Caco-2 (cell line): ENCODE measurements at places on chromosomes 1 and 21.

GRCh38 chr1:217274416-217274815 lies 356.5 kb downstream of the GPATCH2 start:
- no peak overlapping the region for H3K27ac ChIP-seq
- no peaks in the 10 kb centered on the region for H3K27me3 ChIP-seq
- no peak for DNase-seq
- H3K4me3 ChIP-seq = no peak overlapping the region
- no peaks in the 10 kb centered on the region for H3K36me3 ChIP-seq
- no peaks in the 10 kb centered on the region for H3K4me1 ChIP-seq

- DNase-seq = no peak
- no peaks in the 10 kb centered on the region for H3K4me1 ChIP-seq
- H3K36me3 ChIP-seq = no peaks in the 10 kb centered on the region
- H3K27me3 ChIP-seq = no peaks in the 10 kb centered on the region
These were observed 93.6 kb downstream of the ENAH start for GRCh38 chr1:225559326-225559725.

DNA sequence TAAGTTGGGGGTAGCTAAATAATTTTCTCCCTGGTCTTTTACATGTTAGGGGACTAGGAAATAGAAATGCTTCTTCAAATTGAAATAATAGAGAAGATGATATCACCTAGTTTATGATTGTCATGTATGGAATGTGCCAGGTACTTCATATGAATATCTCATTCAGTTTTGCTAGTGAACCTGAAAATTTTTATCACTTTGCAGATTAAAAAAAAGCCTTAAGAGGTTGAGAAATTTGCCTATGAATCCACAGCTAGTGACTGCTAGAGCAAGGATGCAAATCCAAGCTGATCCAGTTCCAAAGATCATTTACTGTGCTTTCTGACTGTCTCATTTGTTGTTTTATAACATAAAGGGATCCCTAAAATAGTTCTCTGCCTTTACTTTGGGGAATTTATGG lies 24.7 kb downstream of the RNF2 start:
- no peak for DNase-seq
- no peak overlapping the region for H3K27ac ChIP-seq
- no peaks in the 10 kb centered on the region for H3K4me1 ChIP-seq
- no peak overlapping the region for H3K4me3 ChIP-seq
- H3K36me3 ChIP-seq = no peaks in the 10 kb centered on the region

- no peaks in the 10 kb centered on the region for H3K36me3 ChIP-seq
- H3K4me3 ChIP-seq = peak overlapping the region; percentile 40; the same call in 1 of the 2 replicates
- H3K27me3 ChIP-seq = no peaks in the 10 kb centered on the region
- H3K4me1 ChIP-seq = peaks cover 9% of the 10 kb centered on the region; the same call in 1 of the 2 replicates
These were observed 1.6 kb upstream of the TAF12 start for GRCh38 chr1:28644494-28644893.

- no peak for DNase-seq
- no peak overlapping the region for H3K4me3 ChIP-seq
- H3K27ac ChIP-seq = no peak overlapping the region
- H3K4me1 ChIP-seq = 0 out of 2 replicates have a peak, but pooled peaks cover 4% of the 10 kb centered on the region
- no peaks in the 10 kb centered on the region for H3K36me3 ChIP-seq
- H3K27me3 ChIP-seq = no peaks in the 10 kb centered on the region; the same call in 1 of the 2 replicates
These were observed 8.7 kb upstream of the MYOC start for GRCh38 chr1:171661076-171661650.

- H3K27me3 ChIP-seq = no peaks in the 10 kb centered on the region
- no peak overlapping the region for H3K4me3 ChIP-seq
- H3K27ac ChIP-seq = no peak overlapping the region
- no peak for DNase-seq
- no peaks in the 10 kb centered on the region for H3K4me1 ChIP-seq
These were observed 298.6 kb upstream of the AJAP1 start for GRCh38 chr1:4355839-4356238.

- no peaks in the 10 kb centered on the region for H3K36me3 ChIP-seq
- H3K4me3 ChIP-seq = no peak overlapping the region
- H3K4me1 ChIP-seq = no peaks in the 10 kb centered on the region
- no peak for DNase-seq
These were observed 255.9 kb downstream of the FAF1 start for GRCh38 chr1:50704126-50704525.

DNA sequence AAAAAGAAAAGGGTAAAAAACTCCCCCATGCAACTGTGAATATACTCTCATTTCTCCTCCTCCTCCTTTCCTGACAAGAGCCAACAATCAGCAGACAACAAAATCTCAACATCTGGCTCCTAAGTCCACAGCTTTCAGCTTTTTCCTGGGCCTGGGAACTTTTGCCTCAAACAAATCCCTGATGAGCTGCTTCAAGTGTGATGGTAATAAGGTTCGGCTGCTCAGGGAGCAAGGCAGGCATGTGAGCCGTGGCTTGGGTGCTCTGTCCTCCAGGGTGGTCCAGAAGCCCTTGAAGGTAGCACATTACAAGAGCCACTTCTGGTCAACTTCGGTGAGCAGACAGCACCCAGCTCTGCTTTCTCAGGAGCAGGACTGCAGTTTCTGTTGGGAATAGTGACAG lies 46.3 kb downstream of the ITPKB start:
- no peak overlapping the region for H3K4me3 ChIP-seq
- H3K27ac ChIP-seq = no peak overlapping the region
- H3K27me3 ChIP-seq = no peaks in the 10 kb centered on the region; the same call in 1 of the 2 replicates
- no peaks in the 10 kb centered on the region for H3K36me3 ChIP-seq
- no peak for DNase-seq
- H3K4me1 ChIP-seq = no peaks in the 10 kb centered on the region

GRCh38 chr1:72288886-72289285 lies 6.5 kb upstream of the NEGR1 start:
- H3K4me1 ChIP-seq = no peaks in the 10 kb centered on the region
- no peak overlapping the region for H3K4me3 ChIP-seq
- H3K36me3 ChIP-seq = no peaks in the 10 kb centered on the region
- H3K27ac ChIP-seq = no peak overlapping the region
- H3K27me3 ChIP-seq = no peaks in the 10 kb centered on the region

GRCh38 chr1:239831577-239832355 lies 259.9 kb upstream of the FMN2 start:
- no peaks in the 10 kb centered on the region for H3K36me3 ChIP-seq
- H3K4me3 ChIP-seq = no peak overlapping the region
- DNase-seq = no peak
- no peaks in the 10 kb centered on the region for H3K4me1 ChIP-seq
- H3K27ac ChIP-seq = no peak overlapping the region
- no peaks in the 10 kb centered on the region for H3K27me3 ChIP-seq

- no peak overlapping the region for H3K27ac ChIP-seq
- DNase-seq = no peak
- no peak overlapping the region for H3K4me3 ChIP-seq
- no peaks in the 10 kb centered on the region for H3K27me3 ChIP-seq
- H3K4me1 ChIP-seq = no peaks in the 10 kb centered on the region
These were observed 71.8 kb downstream of the CLSTN1 start for GRCh38 chr1:9751971-9752370.

DNA sequence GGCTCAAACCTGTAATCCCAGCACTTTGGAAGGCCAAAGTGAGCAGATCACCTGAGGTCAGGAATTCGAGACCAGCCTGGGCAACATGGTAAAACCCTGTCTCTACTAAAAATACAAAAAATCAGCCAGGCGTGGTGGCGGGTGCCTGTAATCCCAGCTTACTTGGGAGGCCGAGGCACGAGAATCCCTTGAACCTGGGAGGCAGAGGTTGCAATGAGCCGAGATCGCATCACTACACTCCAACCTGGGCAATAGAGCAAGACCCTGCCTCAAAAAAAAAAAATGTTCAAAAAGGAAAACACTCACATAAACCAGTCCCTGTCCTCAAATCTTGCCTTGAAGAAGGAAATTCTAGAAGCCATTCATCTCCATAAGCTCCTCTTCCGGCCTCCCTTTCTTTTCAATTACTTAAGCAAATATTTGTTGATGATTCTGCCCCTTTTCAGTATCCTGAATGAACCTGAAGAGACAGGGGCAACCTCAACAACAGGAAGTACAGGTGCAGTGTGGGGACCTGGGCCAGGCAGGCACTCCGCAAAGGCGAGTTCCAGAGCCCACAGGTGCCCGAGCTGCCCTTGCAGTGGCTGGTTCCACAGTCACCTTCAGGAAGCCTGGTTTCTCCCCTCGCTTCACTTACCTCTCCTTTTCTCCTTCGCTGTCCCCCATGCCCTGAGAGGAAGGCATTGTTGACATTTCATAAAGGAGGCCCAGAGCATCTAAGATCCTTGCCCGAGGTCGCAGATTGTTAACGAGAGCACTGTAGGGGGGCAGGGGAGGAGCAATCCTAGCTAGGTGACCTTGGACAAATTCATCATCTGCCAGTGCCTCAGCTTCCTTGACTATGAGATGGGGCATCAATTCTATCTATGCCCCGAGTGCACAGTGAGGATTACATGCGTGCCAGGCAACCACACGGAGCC lies 8.9 kb upstream of the LEFTY1 start:
- no peaks in the 10 kb centered on the region for H3K27me3 ChIP-seq
- H3K27ac ChIP-seq = peak overlapping the region; percentile 41
- H3K4me3 ChIP-seq = no peak overlapping the region
- no peaks in the 10 kb centered on the region for H3K36me3 ChIP-seq

GRCh38 chr1:232744847-232745246 lies 60.4 kb upstream of the MAP10 start:
- H3K27me3 ChIP-seq = no peaks in the 10 kb centered on the region
- no peak overlapping the region for H3K4me3 ChIP-seq
- no peaks in the 10 kb centered on the region for H3K36me3 ChIP-seq
- no peaks in the 10 kb centered on the region for H3K4me1 ChIP-seq
- no peak overlapping the region for H3K27ac ChIP-seq

- H3K4me1 ChIP-seq = no peaks in the 10 kb centered on the region
- H3K4me3 ChIP-seq = no peak overlapping the region
- peak; percentile 52 for DNase-seq
- no peak overlapping the region for H3K27ac ChIP-seq
- H3K36me3 ChIP-seq = no peaks in the 10 kb centered on the region
These were observed 23.8 kb downstream of the TSEN15 start for GRCh38 chr1:184075055-184076029.

GRCh38 chr1:166119471-166119965 lies 47.3 kb downstream of the FAM78B start:
- no peaks in the 10 kb centered on the region for H3K36me3 ChIP-seq
- no peak overlapping the region for H3K27ac ChIP-seq
- H3K4me1 ChIP-seq = no peaks in the 10 kb centered on the region
- H3K27me3 ChIP-seq = no peaks in the 10 kb centered on the region; the same call in 1 of the 2 replicates

DNA sequence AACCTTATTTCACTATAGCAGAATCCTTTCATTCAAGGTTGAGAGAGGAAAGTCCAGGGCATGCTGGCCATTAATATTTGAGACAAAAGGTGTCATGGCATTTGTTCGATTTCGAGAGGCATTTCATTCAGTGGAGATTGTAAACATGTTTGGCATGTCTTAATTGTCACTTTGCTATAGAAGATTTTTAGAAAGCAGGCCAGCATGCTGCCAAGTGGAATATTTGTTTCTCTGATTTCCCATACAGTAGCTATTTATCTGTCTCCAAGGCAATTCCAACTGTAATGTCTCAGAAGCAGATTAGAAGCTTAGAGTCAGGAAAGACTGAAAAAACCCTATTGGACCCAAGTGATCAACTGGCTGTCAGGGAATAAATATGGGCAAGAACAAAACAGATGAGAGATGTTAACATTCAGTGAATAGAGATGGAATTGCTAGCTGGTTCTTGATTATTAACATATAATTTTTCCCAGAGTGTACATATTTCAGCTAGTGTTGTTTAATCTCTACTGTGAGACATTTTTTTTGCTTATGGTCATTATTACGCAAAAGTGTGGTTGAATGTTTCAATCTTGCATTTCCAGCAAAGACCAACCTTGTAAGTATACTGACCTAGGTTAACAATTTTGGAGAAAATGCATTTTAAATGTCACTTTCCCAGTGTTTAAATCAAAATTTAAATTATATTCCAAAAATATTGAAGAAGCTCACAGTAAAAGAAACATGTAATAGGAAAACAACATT lies 174.6 kb downstream of the KCNK2 start:
- H3K4me3 ChIP-seq = no peak overlapping the region
- H3K27ac ChIP-seq = no peak overlapping the region
- H3K27me3 ChIP-seq = no peaks in the 10 kb centered on the region
- no peaks in the 10 kb centered on the region for H3K4me1 ChIP-seq
- no peak for DNase-seq
